ENCODE measurements at places on chromosomes 12 and 14. TPM values are rescaled to one million over a fixed set of nuclear protein-coding genes. Genes with fewer than 3 reads are reported as not detected.

Gene SAMD15
- 1.1 TPM for total RNA-seq

Gene LLPH
- total RNA-seq: 35.6 TPM

Gene PRPH
- total RNA-seq: not detected

Gene PAPLN
- 3.1 TPM for total RNA-seq

Gene CEBPE
- not detected for total RNA-seq

Gene MGAT4C
- not detected for total RNA-seq

Gene ABHD12B
- total RNA-seq: not detected

Gene RILPL1
- total RNA-seq: 30.4 TPM
